ENCODE measurements at places on chromosomes 5 and 9. TPM values are rescaled to one million over a fixed set of nuclear protein-coding genes. Genes with fewer than 3 reads are reported as not detected.

DNA sequence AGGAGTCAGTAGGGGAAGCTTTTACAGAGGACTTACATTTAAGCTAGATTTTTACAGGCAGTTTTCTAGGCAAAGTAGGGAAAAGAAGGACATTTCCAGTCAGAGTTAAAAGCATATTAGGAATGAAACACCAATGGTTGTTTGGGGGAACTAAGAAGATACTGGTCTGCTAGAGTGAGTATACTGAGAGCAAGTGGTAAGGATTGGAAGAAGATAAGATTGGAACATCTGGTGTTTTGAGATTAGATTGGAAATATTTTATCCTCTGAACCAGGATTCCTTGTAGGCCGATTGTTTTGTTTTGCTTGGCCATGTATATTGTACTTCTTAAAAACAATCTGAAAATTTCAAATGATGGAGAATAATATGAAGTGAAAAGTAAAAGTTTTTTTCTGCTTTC lies 7.7 kb downstream of the FBXO38 start:
- no peak for DNase-seq

SOWAHA gene
- 3.7 TPM for total RNA-seq

DNA sequence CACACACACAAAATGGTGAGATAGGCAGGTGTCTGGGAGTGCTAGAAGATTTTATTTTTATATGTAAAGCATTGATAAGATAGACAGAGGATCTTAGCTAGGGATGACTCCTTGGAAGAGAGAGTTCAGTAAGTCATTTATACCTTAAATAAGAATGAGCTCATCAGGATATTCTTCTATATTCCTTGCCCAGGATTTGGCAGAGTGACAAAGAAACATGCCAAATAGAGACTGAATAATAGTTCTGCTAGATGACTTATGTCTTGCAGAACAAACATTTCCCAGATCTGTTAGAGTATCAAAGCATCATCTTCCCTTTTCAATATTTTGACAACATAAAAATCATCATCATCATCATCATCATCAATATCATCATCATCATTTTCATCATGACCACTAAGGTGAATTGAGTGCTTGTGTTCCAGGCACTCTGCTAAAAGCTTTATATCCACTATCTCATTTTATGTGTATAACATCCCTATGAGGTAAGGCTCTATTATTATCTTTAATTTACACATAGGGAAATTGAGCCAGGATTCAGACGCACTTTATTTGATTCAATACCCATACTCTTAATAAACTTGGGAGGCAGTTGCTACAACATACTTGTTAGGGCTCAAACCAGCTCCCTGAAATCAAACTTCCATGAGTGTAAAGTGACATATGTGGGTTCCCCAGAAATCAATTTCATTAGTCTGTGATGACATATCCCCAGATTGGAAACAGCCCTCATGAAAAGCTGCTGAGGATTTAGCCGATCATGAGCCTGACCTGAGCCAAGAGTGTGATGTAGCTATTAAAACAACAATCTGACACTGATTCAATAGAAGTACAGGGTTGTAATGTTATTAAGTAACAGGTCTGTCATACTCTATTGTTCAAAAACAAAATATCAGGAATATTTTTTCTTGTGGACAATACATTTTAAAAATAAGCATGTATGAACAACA lies 176.3 kb upstream of the SEMA6A start:
- no peak for DNase-seq

GRCh38 chr5:91343916-91344315 lies 39.2 kb downstream of the ARRDC3 start:
- DNase-seq, result no peak

DNA sequence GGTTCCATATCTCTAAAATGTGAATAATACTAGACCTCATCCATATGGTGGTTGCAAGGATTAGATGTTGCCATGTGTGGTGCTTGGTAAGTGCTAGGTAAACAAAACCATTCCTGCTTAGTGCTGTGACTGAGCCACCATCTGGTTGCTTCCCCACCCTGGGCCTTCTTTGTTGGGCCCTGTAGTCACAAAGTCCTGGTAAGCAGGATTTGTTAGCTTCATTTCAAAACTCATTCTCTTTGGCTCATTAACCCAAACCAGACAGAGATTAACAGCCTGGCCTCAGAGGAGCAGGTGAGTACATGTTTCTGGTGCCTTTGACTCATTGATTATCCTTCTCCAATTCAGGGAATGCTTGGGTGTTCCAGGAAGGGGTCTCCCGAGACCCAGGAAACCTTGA lies 240.2 kb downstream of the ARHGAP26 start:
- no peak for DNase-seq

GRCh38 chr9:14424983-14425382 lies 111.0 kb upstream of the NFIB start:
- no peak for DNase-seq

CTXN3 gene
- total RNA-seq, result not detected

SPINK4 gene
- not detected for total RNA-seq

DNA sequence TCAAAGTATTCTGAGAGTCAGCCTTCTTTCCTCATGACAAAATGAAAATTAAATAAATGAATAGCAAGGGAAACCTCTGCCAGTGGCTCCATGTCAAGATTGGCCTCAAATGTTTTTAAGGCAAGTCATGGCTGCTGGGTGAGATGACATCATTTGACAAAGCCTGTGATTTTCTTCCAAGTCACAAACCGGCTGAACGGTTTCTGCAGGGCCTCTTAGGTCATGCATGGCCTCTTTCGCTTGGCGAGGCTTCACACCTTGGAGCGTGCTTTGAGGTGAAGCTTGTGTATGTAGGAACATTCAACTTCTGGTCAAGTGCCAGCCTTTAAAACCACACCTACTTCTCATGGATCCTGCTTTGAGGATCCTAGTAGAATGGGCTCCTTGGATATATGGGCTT lies 161.0 kb upstream of the ZNF618 start:
- peak; percentile 97 for DNase-seq

SOX30 gene
- not detected for total RNA-seq

DNA sequence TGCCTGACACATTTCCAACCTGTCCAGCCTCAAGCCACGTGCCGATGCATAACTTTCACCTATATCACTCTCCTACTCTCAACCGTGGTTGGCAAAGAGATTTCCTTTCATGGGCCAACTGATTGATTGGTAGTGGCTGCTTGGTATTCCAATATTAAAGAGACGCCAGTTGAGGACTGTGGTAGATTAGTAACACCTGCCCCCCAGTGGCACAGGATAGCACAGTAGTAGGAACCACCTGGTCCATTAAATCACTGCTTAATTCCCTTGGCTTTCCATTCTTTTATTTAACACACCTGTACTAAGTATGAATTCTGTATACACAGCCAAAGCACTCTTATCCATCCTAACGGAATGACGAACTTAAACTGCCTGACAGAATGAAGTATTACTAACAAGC lies 19.1 kb upstream of the FOXB2 start:
- DNase-seq, result no peak

FOXD4 gene
- 0.89 TPM for total RNA-seq

DNA sequence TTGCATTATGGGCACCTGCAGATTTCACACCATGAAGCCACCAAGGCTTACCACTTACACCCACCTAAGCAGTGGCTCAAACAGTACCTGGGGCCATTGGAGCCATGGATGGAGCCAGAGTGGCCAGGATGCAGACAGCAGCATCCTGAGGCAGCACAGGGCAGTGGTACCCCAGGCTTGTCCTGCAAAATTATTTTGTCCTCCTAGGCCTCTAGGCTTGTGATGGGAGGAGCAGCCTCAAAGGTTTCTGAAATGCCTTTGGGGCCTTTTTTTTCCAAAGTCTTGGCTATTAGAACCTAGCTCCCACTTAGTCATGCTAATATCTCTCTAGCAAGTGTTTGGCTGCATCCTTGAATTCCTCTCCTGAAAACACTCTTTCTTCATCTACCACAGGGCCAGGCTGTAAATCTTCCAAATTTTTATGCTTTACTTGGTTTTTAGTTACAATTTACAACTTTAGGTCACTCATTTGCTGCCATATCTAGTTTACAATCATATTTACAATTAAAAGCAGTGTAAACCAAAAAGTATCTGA lies 15.7 kb downstream of the TMC1 start:
- DNase-seq, result no peak

MEIKIN gene
- total RNA-seq, result not detected

PCDHB2 gene
- total RNA-seq, result 3.2 TPM

DNA sequence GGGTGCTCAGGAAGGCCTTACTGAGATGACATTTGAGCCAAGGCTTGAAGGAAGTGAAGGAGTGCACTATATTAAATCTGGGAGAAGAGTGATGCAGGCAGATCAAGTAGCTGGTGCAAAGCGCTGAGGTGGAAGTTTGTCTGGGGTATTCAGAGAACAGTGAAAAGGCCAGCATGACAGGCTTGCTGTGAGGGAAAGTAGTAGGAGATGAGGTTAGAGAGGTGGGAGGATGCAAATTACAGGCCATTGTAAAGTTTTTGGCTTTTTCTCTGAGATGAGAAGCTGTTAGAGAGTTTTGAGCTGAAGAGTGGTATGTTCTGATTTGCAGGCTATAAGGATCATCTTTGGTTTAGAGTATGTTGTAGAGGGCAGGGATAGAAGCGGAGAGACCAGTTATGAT lies 80.8 kb upstream of the GRHPR start:
- no peak for DNase-seq

DNA sequence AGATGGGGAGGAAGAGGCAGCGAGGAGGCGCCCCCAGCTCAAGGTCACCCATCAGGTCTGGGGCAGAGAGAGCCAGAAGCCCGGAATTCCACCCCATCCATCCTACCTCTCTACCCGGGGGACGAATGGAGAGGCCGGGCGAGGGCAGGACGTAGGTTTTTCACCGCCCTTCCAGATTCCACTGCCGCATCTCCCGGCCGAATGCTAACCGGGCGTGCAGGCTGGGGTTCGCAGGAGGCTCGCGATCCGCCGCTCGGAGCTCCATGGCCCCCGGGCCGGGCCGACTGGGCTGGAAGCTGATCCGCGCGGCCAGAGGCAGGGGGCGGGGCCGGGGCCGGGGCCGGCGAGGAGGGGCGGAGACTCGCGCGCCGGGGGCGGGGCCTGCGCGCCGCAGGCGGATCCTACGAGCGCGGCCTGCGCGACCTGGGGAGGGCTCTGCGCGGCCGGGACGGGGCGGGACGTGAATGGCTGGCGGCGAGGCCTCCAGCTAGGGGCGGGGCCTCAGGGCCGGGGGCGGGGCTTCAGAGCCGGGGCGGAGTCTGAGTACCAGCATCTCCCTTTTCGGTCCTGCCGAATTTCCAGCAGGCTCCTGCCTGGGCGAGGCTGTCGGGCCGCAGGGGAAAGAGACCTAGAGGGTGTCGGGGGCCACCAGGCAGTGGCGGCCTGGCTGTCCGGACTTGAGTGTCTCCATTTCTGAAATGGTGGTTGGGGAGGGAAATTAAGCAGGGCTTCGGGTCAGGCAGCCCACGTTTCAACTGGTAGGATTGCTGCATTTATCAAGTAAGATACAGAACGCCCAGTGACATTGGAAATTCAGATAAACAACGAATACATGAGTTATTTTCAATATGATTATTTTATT lies at the start of gene ST6GALNAC4:
Gene ST6GALNAC4, minus strand, starts transcription at position 322 of the 862 bp plus-strand sequence. CDS start 622 bp downstream, outside the sequence.
- peak; percentile 94 for DNase-seq

GRCh38 chr9:27451207-27451797 lies 72.8 kb upstream of the IFNK start:
- no peak for DNase-seq

DNA sequence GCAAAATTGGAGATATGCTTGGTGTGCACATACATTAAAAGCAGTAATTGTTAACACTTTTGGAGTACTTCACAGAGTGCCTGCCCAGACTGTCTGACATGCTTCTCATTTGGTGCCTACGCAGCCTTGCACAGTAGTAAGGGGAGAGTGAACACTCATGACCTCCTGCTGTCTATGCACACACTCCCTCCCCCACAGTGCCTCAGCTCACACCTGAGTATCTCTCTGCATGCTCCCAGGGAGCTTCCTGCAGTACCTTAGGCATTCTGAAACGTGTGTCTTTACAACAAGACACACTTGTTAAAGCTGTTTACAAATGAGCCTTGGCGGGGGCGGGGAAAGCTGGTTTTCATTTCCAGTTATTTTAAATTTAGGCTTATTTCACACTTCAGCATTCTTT lies 18.0 kb downstream of the MAP3K1 start:
- DNase-seq, result peak; percentile 29

- no peak for DNase-seq
Observed at GRCh38 chr9:117697046-117697445, 7.2 kb upstream of the TLR4 start.

ROR2 gene
- 9.5 TPM for total RNA-seq

GRCh38 chr9:83059417-83059816 lies 3.5 kb downstream of the RASEF start:
- DNase-seq, result peak; percentile 41

FBN2 gene
- total RNA-seq, result 3.2 TPM

IFNA13 gene
- total RNA-seq, result not detected

DNA sequence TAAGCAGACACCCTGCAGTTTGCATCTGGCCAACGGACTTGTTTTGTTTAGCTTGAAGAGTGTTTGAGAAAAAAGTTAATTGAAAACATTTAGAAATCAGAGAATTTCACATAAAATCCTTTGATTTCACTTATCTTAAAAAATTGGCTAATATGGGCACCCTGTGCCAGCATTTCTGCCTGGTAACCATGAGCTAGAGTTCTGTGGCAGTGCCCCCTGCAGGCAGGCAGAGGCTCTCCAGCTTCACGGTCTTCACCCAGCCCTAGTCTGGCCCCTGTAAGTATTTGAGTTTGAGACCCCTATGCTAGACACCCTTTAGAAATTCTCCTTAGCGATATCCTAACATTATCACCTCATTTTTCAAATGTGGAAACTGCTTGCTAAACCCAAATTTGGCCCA lies 18.8 kb upstream of the FANCC start:
- peak; percentile 21 for DNase-seq

- no peak for DNase-seq
Observed at GRCh38 chr5:107878661-107879060, 207.9 kb upstream of the EFNA5 start.

DNA sequence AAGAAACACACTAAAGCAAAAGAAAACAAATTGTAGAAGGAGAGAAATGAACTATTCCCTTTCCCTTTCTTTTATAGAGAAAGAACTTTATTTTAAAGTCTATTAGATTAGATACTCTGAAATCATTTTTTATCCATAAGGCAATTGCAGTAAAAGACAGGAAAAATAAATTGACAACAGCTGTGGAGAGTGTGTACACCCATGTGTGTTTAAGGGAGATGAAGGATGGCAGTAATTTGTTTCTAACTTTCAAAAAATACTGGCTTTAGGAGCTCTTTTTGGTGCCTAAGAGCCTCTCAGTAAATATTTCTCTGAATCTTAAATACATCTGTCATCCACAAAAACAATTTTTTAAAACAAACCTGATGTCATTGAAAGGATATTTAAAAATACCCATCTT lies 18.3 kb upstream of the ARL14EPL start:
- no peak for DNase-seq

GRCh38 chr5:93382188-93382825 lies 198.7 kb downstream of the NR2F1-AS1 start:
- DNase-seq, result no peak

DNA sequence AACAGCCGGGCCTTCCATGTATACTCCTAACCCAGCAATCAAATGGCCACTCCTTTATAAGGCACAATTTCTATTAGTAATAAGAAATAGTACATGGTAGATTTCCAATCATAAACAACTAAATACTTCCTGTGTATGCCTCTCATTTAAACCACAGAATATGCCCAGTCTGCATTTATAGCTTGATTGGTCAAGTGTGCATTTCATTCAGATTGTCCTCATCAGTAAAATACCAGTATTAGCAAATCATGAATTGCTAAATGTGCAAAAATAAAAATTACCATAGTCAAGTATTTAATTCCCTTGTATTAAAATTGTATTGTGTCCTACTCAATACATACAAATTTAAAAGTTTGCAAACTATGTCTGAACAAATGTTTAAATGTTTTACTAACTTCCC lies 406.2 kb downstream of the KDM4C start:
- no peak for DNase-seq

All from thyroid gland (tissue), 4 donors.